ENCODE measurements at places on chromosomes 2 and 18. TPM values are rescaled to one million over a fixed set of nuclear protein-coding genes. Genes with fewer than 3 reads are reported as not detected.

PCARE gene
- not detected for total RNA-seq

IRS1 gene
- total RNA-seq, result 3.7 TPM

EPHA4 gene
- 47.2 TPM for total RNA-seq

BBS5 gene
- 2.0 TPM for total RNA-seq

PLCL1 gene
- total RNA-seq, result 20.3 TPM

VPS54 gene
- 15.1 TPM for total RNA-seq

HOXD13 gene
- not detected for total RNA-seq

FLACC1 gene
- total RNA-seq, result 6.5 TPM

ADD2 gene
- 4.7 TPM for total RNA-seq

TIGD1 gene
- total RNA-seq, result 16.0 TPM
